KG1 (cell line): ENCODE measurements at places on chromosomes 13 and 19.

GRCh38 chr19:47813304-47813994 is 8.3 kb upstream of the CRX start:
- peak; percentile 12 for DNase-seq

DNA sequence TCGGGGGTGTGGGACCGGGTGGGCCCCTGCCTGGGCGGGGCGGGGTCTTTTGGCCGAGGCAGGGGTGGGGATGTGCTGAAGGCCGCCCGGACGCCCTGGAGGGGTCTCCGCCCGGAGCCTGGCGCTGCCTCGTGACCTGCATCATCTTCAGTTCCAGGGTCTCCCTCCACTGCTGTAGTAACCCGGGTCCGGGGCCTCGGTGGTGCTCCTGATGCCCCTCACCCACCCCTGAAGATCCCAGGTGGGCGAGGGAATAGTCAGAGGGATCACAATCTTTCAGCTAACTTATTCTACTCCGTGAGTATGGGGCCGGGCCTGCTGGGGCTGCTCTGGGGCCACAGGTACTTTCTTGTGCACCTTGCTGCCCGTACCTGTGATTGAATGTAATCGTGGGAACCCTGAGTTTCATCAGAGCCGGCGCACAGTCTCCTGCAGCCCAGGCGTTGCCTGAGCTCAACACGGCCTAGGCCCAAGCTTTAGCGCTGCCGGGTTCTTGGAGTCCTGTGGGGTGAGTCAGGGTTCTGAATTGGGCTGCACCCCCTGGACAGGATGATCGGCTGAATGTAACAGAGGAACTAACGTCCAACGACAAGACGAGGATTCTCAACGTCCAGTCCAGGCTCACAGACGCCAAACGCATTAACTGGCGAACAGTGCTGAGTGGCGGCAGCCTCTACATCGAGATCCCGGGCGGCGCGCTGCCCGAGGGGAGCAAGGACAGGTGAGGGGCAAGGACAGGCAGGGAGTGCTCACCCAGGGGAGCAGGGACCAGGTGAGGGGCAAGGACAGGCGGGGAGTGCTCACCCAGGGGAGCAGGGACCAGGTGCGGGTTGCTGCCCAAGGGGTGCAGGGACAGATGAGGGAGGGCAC is 10.5 kb downstream of the PEAK3 start:
- no peak for DNase-seq

DNA sequence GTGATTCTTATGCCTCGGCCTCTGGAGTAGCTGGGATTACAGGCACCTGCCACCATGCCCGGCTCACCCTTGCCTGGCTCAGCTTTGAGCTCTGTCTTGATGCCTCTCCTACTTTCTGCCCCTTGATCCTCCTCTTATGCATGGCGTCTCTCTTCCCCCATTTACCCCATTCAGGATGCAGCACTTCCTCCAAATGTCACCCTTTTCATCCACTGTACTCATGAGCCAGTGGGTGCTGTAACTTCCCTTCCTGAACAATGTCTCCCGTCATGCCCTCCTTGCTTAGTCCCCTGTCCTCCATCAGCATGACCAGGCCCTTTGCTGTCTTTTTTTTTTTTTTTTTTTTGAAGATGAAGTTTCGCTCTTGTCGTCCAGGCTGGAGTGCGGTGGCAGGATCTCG is 3.4 kb upstream of the SIGLEC9 start:
- DNase-seq: no peak

DNA sequence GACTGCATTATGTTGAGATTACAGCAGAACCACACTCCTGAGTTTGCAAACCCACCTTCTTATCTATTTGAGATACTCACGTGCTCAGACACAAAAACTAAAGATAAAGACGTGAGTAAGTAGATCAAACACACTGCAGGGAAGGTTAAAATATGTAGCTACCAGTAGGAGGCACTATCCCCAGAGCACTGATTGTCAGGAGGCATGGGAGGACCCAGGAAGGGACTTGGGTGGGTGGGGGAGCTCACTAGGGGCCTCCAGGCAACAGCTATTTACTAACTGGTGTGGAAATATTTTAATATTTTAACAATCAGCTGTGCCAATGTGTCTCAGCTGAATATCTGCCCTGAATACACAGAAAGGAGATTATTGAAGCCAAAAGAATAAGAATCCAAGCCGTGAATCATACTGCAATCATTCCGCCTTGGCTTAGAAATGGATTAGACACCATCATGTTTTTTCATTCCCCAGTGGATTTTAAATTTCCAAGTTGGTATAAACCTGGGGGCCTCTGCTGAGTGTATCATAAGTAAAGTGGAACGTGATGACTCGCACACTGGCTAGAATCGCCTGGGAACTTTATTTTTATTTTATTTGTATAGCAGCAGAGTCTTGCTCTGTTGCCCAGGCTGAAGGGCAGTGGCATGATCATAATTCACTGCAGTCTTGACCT is 73.2 kb upstream of the CACNA1A start:
- no peak for DNase-seq

- DNase-seq: no peak
Measured at GRCh38 chr13:99261059-99261458, 2.9 kb upstream of the GPR18 start.

DNA sequence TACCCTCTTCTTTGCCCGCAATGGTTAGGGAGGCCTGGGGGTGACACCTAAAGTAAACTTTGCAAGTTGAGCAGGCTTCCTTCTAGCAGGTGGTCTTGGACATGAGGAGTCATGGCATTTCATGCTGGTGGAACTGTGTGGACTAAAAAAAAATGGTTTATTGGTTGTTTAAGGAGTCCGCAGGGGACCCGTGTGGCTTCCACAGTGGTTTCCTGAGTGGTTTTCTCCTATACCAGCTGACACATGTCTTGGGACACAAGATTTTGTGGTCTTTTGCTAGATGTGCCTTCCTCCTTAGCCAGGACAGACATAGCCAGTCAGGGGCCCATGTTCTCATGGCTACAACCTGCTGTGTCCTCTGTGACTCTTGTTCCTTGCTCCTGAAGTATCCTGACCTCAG is 1.5 kb downstream of the ZNF543 start:
- DNase-seq: no peak

DNA sequence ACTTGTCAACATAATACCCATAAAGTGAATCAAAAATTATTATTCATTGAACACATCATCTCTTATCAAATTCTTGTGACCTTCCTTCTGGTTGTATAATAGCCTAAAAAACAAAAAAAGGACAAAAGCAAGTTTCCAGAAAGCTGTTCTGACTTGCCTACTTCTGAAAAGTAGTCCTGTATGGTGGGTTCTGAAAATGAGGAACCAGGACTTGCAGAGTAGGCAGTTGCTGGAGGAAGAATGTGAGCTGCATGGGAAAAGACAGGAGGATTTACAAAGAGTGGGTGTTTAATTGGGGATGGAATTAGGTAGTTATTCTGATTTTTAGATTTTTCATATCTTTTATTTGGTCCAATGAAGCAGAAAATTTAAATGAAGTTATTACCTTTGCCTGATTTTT is 56.7 kb downstream of the RCBTB2 start:
- no peak for DNase-seq

DNA sequence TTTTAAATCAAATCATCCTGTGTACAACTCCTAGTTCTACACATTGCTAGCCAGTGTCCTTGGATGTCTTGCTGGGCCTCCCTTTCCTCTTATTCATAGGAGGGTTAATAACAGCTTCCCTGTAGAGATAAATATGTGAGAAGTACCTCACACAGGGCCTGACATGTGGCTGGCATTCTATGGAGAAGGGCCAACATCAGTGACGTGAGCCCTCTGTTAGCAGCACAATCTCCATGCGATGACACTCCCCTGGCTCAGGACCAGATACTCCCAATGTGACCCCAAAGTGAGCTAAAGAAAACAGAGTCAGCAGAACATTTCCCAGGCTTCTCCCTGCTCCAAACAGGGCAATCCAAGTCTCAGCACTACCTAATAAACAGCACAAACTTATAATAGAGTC is 818.4 kb downstream of the DIAPH3 start:
- no peak for DNase-seq

DNA sequence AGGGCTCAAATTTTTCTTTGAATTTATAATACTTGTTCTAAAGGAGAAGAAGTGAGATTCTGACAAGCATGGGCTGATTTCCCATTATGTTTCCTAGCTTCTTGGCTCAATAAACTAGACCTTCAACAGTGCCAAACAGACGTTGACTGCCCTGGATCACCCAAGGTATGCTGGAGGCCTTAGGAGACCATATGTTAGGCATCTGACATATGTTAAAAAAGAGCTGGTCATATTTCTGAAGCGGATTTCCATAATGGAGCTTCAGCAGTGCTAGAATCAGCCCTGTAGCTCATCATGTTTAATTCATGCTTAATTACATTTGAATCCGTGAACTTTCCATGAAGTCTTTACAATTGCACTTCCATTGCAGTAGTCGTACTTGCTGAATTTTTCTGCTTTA is 653.3 kb downstream of the DIAPH3 start:
- DNase-seq: no peak

GRCh38 chr13:25213715-25214114 is 41.6 kb upstream of the AMER2 start:
- DNase-seq: no peak

DNA sequence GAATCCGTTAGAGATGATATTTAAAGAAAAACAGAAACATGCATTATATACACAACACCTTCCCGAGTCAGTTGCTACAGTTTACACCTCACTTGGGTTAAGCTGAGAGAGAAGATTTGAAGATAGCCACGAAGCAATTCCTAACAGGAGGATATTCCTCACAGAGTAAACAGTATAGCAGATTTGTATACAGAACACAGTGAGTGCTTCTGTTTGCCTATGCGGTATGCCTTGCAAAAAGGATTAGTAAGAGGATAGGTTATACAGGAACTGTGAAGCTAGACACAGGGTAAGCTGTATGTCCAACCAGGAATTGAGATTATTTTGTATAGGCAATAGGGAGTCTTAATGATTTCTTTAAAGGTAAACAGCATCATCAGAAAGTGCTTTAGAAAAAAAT is 471.8 kb downstream of the LIG4 start:
- no peak for DNase-seq

- DNase-seq: no peak
Measured at GRCh38 chr13:49898792-49899191, 37.3 kb downstream of the SPRYD7 start.

DNA sequence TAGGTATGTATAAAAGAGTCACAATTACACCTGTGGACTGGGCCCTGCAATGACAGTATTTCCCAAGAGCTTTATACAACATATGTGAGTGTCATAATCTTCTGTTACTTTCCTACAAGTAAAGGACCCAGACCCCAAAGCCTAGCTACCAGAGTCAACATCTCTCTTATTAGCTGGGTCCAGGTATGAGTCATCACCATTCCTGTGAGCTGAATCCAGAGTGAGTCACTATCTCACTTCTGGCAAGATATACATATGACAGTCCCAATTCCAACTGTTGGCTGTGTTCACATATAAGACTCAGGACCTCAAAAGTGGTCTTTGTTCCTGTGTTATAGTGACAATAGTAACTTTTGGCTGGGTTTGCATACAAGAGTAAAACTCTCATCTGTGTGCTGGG is 46.7 kb downstream of the ZNF729 start:
- no peak for DNase-seq

DNA sequence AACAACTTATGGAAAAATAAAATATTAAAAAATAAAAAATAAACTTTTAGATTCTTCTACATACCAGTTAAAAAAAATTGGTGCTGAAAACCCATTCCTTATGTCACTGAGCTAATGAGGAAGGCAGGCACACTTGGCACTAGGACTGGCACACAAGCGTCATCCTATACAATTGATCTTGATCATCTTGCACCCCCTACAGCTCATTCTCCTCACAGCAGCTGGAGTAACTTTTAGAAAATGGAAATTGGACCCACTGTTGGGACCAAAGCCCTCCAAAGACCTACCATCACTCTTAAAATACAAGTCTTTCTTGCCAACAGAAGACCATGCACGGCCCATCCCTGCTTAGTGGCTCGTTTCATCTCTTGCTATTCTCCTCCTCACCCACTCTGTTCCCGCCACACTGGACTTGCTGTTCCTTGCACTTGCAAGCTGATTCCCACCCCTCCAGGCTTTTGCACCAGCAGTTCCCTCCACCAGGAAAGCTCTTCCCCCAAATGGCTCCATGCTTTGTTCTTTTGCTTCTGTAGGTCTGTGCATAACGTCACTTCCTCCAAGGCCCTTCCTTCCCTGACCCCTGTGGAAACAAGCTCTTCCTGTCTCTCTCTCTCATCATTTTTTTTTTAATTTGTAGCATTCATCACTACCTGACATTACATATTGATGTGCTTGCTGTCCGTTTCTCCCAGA is 11.6 kb downstream of the CTU1 start:
- no peak for DNase-seq
